Gastroesophageal sphincter (tissue), 4 donors: ENCODE measurements at places on chromosomes 5 and 9.

GRCh38 chr5:4387290-4387689 is 752.8 kb upstream of the ADAMTS16 start:
- ATAC-seq = no peak

DNA sequence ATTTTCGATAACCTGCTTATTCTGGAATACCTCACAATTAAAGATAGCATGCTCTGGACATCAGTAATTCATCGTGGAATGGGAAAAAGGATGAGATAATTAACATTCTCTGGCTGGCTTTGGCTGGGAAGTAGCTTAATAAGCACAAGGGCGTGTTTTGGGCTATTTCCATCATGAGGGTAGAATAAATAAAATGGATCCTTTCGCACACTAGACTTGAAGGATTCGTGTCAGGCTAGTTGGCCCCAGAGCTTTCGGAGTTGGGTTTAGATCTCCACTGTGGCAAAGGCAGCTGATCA is 151.2 kb upstream of the ADRA1B start:
- ATAC-seq = no peak

- no peak for ATAC-seq
Measured at GRCh38 chr9:116238225-116238624, 84.6 kb downstream of the PAPPA start.

DNA sequence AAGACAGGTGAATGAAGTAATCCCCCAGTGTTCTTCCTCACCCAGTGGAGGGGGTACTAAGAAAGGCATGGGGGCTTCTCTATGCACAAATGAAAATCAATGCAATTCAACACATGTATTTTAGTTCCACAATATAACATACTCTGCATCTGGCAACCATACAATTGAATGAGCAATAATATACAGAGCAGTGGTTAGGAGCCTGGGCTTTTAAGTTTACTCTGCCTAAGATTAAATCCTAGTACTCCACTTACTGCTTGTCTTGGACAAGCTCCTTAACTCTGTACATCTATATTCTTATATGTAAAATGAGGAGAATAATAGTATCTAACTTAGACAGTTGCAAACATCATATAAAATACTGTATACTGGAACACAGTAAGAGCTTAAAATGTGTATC is 195.4 kb upstream of the TRIM32 start:
- no peak for ATAC-seq

DNA sequence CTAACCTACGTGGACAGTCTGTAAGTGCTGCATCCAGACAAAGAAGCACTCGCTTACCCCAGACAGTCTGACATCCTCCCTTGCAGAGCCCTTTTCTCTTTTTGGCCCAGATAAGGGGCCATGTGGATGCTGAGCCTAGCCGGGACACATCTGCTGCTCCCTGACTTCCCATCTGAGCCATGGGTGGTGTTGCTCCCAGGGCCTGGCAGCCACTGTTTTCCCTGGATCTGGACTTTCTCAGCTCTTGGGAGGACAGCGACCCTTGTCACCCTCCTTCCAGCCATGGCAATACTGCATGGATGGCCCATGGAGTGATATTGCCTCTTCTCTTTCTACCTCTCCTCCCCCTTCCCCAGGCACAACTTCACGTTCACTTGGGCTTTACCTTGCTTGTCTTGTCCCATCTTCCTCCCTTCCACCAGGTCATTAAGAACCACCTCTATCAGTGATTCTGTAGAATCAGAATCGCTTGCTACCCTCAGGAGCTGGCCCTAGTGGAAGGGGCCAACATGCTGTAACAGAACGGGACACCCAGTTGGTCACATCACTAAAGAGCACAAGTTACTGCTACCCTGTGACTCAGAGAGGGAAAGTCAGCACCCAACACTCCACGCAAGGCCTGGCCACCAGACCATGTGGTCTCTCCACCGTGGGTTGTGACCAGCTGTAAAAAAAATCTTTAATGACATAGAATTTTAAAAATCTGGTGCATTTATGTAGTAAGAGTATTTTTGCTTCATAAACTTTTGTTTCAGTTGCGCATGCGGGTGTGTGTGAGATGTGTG is 4.4 kb downstream of the NEURL1B start:
- no peak for ATAC-seq

DNA sequence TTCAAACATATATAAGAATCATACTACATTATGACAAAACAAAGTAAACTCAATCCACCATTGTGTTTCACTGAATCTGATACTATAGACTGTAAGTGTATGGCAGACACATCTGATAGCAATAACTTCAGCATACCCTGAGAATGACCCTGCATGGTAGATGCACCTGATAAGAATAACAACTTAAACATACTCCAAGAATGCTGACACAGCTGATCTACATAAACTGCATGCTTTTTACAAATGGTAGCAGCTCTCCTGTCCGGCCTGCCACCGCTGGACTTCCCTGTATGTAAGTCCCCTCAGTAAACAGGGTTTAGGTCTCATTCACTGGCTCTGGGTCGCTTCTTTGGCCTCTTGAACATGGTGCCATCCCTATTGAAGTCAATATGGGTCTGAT is 100.4 kb downstream of the ANKH start:
- no peak for ATAC-seq
